ENCODE measurements at places on chromosomes 11 and 22. TPM values are rescaled to one million over a fixed set of nuclear protein-coding genes. Genes with fewer than 3 reads are reported as not detected.

MS4A15 gene
- not detected for polyA plus RNA-seq

OR51E2 gene
- polyA plus RNA-seq: 1.3 TPM

ZBTB16 gene
- polyA plus RNA-seq: not detected

OR9G4 gene
- polyA plus RNA-seq: not detected

OR8D4 gene
- polyA plus RNA-seq: not detected

C11orf52 gene
- polyA plus RNA-seq: 1.1 TPM

- peak; percentile 27 for DNase-seq
Observed at GRCh38 chr11:88357323-88358039, 19.9 kb upstream of the CTSC start.

- DNase-seq: no peak
Observed at GRCh38 chr11:17807034-17807433, 72.5 kb downstream of the KCNC1 start.

DNA sequence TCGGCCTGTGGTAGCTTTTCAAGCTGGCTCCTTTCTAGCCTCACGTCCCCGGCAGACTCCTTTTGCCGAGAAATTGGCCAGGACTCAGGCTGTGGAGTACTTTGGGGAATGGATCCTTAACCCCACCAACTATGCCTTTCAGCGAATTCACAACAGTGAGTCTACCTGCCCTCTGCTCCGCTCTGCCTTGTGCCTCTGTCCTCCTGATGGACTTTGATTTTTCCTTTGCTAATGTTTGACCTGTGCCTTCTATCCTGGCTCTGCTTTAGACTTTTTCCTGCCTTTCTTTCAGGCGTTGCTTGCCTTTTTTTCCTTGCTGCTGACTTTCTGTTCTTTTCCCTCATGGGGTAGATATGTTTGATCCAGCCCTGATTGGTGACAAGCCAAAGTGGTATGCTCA lies 12.5 kb downstream of the MADD start:
- no peak for DNase-seq

DNA sequence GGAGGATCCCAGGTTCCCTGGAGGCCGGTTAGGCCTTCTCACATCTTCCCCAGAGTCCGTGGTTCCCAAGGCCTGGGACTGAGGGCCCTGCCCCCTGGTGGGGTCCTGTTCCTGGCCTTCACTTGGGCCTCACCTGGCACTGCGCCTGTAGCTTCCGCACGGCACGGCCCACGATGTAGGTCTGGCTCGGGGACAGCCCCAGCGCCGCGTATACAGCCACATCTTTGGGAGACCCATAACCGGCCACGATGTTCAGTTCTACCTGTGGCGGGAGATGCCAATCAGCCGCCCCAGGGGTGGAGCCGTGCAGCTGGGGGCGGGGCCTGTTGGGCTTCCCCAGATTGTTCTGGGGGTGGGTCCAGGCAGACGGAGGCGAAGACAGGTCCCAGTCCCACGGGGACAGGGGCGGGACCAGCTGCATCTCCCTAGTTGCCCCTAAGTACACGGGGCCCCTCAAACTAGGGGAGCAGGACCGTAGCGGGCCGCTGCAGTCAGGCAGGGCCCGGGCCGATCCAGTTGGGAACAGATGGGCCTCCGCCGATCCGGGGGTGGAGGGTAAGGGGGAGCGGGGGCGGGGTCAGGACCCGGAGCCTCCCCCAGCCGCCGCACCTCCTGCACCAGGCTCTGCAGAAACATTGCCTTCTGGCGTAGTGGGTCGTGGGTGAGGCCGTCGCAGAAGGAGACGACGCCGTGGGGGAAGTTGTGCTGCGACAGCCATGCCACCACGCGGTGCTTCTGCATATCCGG lies 10.1 kb downstream of the AIP start:
- DNase-seq: no peak

DNA sequence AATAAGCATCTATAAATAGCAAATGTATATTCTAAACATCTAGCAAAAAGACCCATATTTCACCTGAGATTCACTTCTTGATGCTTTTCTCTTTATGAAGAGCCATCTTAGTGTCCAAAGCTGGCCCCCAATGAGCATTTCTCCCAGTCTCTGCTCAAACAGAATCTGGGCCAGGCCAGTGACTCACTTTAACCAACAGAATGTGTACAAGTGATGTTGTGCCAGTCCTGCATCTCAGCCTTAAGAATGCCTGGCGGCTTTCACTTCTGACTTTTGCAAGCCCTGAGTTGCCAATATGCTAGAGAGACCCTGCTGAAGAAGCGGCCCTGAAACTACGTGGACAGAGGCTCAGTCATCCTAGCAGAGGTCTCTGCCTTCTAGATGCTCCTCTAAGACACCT lies 6.9 kb upstream of the COPB1 start:
- DNase-seq: peak; percentile 51

- DNase-seq: no peak
Observed at GRCh38 chr11:126694065-126694625, 306.4 kb downstream of the KIRREL3 start.

DNA sequence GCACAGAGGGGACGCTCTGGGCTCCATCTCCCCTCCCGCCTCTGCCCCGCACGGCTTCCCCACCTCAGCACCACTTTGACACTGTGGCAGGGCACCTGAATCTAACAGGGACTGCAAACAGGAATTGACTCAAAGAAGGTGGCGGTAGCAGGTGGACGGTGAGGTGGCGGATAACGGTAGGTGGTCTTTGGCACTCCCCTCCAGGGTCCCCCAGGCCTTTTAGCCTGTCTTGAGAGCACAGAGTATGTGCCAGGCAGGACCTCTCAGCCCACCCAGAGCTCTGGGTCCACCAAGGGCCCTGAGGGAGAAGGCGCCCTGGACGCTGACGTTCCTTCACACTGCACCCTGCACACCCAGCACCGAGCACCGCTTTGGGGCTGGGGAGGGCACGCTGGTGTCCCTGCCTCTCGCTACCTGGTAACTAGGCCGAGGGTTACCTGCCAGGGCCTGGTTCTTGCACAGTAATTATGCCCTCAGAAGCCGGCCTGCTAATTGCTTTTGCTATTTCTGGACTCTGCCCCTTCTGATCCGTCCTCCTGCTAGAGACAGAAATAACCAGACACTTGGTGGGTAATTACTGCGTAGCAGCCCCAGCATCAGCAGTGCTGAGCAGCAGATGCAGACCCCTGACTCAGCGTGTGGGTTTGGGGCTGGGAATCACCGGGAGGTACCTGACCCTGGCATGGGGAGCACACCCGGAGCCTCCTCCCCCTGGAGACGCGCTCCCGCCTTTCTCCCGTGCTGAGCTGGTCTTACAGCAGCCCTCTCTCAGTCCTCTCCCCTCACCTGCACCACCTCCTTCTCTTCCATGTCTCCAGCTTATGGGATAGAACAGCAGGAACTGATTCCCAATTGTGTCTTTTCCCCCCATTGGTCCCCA lies 103.3 kb upstream of the B3GAT1 start:
- DNase-seq: no peak

- no peak for DNase-seq
Observed at GRCh38 chr22:50177537-50178470, 7.3 kb downstream of the PANX2 start.

GRCh38 chr22:19832476-19833108 lies 22.1 kb downstream of the GNB1L start:
- DNase-seq: no peak

DNA sequence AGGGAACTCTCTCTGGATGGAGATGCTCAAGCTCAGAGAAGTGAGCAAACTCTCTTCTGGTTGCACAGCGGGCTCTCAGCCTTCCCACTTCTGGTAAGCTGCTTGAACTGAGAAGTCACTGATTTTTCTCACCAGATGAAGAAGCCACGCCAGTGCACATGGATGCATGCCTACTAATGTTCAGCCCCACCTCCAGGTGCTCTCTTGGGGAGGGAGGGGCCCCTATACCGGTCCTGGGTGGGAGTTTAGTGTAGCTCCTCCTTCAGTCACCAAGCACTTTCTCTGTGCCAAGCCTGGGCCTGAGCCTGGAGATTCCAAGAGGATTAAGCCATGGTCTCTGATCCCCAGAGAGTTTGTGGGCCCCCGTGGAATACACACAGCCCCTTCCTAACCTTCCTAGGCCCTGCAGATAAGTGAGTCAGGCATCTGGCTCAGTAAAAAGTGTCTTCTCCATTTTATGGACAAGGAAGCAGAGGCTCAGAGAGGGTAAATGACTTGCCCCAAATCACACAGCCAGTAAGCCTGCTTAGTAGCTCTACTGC lies 142.2 kb downstream of the ST3GAL4 start:
- no peak for DNase-seq

DNA sequence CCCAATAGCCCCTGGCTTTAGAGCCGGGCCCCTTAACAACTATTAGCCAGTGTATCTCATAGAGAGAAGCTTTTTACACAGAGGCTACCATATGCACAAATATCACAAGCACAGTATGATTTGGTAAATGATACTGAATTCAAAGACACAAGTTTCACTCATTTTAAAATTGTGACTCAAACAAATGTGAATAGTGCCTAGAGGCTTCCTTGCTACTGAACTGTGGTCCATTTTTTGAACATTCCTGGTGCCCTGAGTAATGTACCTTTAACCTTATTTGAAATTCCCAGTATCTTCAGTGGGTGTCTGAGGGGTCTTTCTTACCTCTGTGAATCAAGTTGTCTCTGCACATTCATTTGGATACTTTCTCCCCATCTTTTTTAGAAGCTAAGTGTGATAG lies 156.2 kb downstream of the MAML2 start:
- no peak for DNase-seq

DNA sequence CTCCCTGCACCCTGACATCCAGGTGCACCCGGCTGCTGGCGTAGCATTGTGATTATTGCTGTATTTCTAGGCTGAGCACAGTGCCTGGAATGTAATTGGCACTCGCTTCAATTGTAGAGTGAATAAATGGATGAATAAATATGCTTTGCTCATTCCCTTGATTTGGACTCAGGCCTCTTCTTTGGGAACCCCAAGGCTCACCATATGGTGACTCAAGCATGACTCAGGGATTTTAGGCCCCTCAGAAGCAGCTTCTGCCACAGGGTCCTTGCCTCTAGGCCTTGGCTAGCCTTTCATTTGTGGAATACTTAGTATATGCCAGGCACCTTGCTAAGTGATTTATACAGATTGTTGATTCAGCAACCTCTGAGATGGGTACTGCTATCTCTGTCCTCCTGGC lies 78.9 kb downstream of the GRIK4 start:
- DNase-seq: peak; percentile 33

- DNase-seq: peak; percentile 66
Observed at GRCh38 chr11:72962084-72962483, 147.9 kb downstream of the ATG16L2 start.

Measured in IMR-90 (cell line).